ENCODE measurements at places on chromosomes 3 and 15. TPM values are rescaled to one million over a fixed set of nuclear protein-coding genes. Genes with fewer than 3 reads are reported as not detected.

The TMEM212 gene
- not detected for total RNA-seq

The NMB gene
- total RNA-seq: 3.9 TPM

The ZIC1 gene
- not detected for total RNA-seq

The LRRC2 gene
- under 0.01 TPM for total RNA-seq

The GOLGA6L26 gene
- total RNA-seq: not detected

The TMEM44 gene
- 76.4 TPM for total RNA-seq

The AHSG gene
- not detected for total RNA-seq

The TTLL13 gene
- total RNA-seq: under 0.01 TPM

The ABCF3 gene
- 46.4 TPM for total RNA-seq

The VILL gene
- 6.7 TPM for total RNA-seq

The CSTA gene
- total RNA-seq: 0.66 TPM

The LMCD1 gene
- 11.0 TPM for total RNA-seq

The C2CD4A gene
- total RNA-seq: 1.5 TPM

The GMPS gene
- total RNA-seq: 26.8 TPM

The TRPM1 gene
- total RNA-seq: 0.19 TPM

The NFKBIZ gene
- total RNA-seq: 9.3 TPM

Data from endothelial cell of coronary artery (primary cell).